ENCODE measurements at places on chromosomes 7 and 10.

GRCh38 chr10:117860823-117861222 lies 185.9 kb downstream of the RAB11FIP2 start:
- no peak for DNase-seq

- DNase-seq: no peak
Measured at GRCh38 chr10:44426247-44427034, 41.5 kb upstream of the CXCL12 start.

- DNase-seq: no peak
Measured at GRCh38 chr7:7834761-7835160, 116.4 kb upstream of the RPA3 start.

DNA sequence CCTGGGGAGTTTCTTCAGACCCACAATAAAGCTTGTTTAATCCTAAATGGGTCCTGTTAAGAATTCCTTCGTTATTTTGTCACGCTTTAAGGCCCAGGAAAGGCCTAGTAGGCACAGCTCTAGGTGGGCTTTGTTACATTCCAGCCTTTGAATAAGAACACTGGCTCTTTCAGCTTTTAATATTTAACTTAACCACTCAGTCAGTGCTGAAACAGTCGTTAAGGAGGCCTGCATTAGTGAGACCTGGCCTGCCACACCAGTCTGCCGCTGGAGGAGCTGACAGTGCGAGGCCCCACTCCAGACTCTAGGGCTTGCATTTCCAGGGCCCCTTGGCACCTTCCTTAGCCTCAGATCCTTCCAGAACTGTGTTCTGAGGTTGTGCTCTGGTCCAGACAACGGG lies 351.4 kb downstream of the GLRX3 start:
- no peak for DNase-seq

DNA sequence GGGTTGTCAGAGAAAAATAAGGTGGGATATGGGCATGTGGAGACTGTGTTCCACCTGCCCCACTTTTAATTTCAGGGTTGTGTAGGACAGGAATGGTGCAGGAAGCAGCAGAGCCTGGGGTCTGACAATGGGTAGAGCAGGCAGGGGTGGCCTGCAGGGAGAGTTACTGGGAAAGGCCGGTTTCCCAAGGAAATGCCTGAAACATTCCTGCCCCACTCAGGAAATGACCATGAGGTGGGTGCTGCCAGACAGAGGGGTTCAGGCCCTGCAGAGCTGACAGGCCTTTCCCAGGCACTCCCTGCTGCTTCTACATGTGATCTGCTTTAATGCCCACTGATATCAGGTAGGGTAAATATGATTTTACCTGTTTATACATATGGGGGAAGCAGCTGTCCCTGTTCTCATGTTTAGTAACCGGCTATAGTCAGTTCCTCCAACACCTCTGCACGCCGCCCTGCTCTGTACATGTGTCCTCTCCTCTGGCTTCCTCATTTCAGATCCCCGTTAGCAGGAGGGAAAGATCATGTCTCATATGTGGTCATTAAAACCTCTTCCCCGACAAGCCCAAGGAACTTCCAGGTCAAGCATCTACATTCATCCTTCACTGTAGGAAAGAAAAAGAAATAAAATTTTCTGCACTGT lies 118.6 kb upstream of the PRSS58 start:
- DNase-seq: no peak

GRCh38 chr7:27091105-27091504 lies 4.7 kb downstream of the HOXA1 start:
- DNase-seq: no peak

GRCh38 chr7:5248201-5248885 lies 34.4 kb upstream of the SLC29A4 start:
- peak; percentile 71 for DNase-seq
